ENCODE measurements at places on chromosomes 13 and 19. TPM values are rescaled to one million over a fixed set of nuclear protein-coding genes. Genes with fewer than 3 reads are reported as not detected.

Gene HCST
- 1.3 TPM for total RNA-seq

Gene GJB2
- 17.0 TPM for total RNA-seq

- peak overlapping the region; percentile 30 for H3K4me3 ChIP-seq
- H3K4me1 ChIP-seq = peaks cover 40% of the 10 kb centered on the region
- DNase-seq = no peak
- H3K36me3 ChIP-seq = peaks cover 12% of the 10 kb centered on the region
Measured at GRCh38 chr13:74026753-74027152, 107.5 kb downstream of the KLF12 start.

DNA sequence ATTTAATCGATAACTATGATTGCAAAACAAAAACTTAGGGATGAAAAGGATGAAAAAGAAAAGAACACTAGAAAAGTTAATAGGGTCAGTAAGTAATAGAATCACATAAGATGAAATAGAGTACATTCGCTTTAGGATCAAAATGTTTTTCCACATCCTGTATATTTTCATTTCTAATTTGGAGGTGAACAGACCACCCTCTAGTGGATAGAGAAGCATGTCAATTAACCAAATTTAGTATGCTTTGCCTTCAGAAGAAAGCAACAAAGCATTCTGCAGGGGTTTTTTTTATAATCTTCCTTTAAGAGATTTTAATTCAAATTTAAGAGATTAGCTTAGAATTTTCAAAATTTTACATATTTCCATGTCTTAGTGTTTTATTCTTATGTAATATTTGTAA lies 611.0 kb upstream of the SGCG start:
- no peak overlapping the region for H3K4me3 ChIP-seq
- H3K36me3 ChIP-seq = no peaks in the 10 kb centered on the region
- no peak for DNase-seq
- H3K27ac ChIP-seq = no peak overlapping the region
- H3K27me3 ChIP-seq = no peaks in the 10 kb centered on the region

DNA sequence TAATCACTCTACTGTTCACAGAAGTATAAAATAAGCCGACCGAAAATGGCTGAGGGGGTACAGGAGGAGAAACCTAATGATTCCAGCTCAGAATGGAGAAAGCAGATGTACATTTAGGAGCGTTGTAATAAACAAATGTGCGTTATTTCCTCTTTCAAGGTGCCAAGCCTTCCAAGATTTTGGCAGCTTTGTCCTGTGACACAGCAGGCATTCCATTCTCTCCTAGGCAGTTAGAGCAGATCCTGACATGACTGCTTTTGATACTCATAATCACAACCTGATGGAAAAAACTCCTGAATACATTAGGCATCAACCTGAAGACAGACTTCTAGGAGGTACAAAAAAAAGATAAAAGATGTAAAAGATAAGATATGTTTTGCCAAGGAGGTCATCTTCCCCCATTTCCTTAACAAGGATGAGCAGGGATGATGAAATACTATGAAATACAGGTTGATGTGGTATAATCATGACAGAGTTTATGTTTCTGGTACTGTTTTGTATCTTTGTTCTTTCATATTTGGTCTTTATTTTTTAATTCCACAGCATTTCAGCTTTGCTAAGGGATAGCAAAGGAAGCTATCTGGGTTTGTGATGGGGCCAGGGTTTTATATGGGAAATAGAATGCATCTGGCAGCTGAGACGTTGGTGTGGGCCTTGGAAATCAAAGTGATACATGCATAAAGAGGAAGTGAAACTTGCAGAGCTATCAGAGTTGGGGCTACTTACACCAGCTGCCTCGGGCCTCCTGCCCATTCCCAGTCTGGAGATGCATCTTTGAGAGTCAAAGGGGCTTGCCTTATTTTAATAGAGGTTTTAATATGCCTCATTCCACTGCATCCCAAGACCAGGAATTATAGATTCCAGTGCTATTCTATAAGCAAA lies 222.5 kb downstream of the OXGR1 start:
- no peak overlapping the region for H3K4me3 ChIP-seq
- H3K27me3 ChIP-seq = no peaks in the 10 kb centered on the region
- peaks cover 20% of the 10 kb centered on the region for H3K4me1 ChIP-seq
- H3K36me3 ChIP-seq = no peaks in the 10 kb centered on the region
- peak overlapping the region; percentile 77 for H3K27ac ChIP-seq
- no peak for DNase-seq

Gene ATP5F1D
- 197 TPM for total RNA-seq

DNA sequence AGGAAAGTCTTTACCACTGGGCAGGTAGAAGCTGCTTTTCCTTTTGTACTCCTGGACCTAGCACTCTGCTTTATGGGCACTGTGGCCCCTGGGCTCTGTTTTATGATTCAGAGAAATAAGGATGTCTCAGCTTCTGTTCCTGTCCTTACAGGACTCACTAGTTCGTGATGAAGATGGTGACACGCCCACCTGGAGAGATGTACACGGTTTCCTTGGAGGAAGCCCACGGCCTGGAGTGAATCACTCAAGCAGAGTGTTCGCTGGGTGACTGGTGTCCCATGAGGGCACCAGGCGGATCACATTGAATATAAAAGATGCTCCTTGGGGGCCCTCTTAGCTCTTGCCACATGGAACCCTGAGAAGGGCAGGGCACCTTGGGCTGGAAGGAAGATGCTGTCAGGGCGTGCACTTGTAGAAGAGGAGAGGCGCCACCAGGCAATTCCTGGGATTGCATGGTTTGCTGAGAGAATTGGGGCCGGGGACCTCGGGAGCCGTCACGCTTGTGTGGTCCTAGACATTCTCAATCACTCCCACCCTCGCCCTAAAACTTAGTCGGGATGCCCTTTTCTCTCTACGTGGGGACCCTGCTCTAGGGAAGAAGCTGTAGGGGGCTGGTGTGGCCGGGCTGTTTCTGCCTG lies 202.6 kb downstream of the TSHZ3 start:
- no peak overlapping the region for H3K4me3 ChIP-seq
- H3K36me3 ChIP-seq = no peaks in the 10 kb centered on the region
- DNase-seq = no peak
- H3K27me3 ChIP-seq = peaks cover 11% of the 10 kb centered on the region

DNA sequence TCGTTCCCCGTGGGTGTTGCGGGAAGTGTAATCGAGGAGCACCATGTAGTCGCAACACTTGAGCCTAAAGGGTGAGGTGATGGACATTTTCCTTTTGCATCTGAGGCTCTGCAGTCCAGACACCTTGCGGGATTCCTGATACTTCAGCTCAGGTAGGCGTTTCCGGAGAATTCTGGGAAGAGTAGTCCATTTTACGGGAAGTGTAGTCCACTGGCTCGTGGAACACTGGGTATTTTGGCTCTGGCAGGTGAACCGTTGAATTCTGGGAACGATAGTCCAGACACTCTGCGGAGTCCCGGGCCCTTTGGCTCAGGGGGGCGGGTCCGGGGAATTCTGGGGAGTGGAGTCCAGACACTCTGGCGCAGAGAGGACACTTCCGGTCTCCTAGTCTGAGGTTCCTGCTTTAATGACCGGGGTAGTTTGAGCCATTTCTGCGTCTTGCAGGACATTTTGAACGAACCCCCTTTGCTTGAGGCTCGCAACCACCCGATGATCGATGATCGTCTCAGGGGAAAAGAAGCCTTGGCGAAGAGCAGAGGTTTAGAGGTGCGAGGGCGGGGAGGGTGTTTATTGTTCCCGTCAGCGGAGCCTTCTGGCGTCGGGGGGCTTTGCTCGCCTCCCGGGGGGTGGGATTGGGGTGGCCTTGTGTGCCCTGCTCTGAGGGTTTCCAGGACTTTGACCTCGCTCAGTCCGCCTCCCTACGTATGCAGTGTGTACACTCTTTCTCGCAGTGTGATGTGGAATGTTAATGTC lies at the start of gene ZNF223:
Gene ZNF223 (plus strand): TSS at position 387 of the 753 bp plus-strand sequence. CDS start 3,141 bp downstream, outside the sequence.
- peaks cover 20% of the 10 kb centered on the region for H3K27me3 ChIP-seq
- H3K36me3 ChIP-seq = peaks cover 20% of the 10 kb centered on the region
- H3K4me1 ChIP-seq = peaks cover 12% of the 10 kb centered on the region
- peak; percentile 90 for DNase-seq

GRCh38 chr19:4671185-4671851 lies 1.2 kb upstream of the MYDGF start:
- peak overlapping the region; percentile 2 for H3K27ac ChIP-seq
- H3K4me3 ChIP-seq = peak overlapping the region; percentile 48
- DNase-seq = no peak
- H3K4me1 ChIP-seq = peaks cover 8% of the 10 kb centered on the region
- H3K27me3 ChIP-seq = no peaks in the 10 kb centered on the region
- peaks cover 5% of the 10 kb centered on the region for H3K36me3 ChIP-seq

Gene MBD3L2B
- not detected for total RNA-seq

GRCh38 chr13:40126306-40127085 lies 471.0 kb downstream of the COG6 start:
- H3K27ac ChIP-seq = no peak overlapping the region
- H3K27me3 ChIP-seq = peaks cover 3% of the 10 kb centered on the region
- no peak for DNase-seq

Gene APOE
- total RNA-seq = 168 TPM

- peaks cover 100% of the 10 kb centered on the region for H3K27me3 ChIP-seq
- H3K36me3 ChIP-seq = no peaks in the 10 kb centered on the region
- H3K27ac ChIP-seq = no peak overlapping the region
- no peak for DNase-seq
- no peak overlapping the region for H3K4me3 ChIP-seq
- peaks cover 27% of the 10 kb centered on the region for H3K4me1 ChIP-seq
Measured at GRCh38 chr19:13018035-13018914, 23.0 kb downstream of the NFIX start.

GRCh38 chr13:45564133-45564776 lies 51.3 kb downstream of the ERICH6B start:
- no peaks in the 10 kb centered on the region for H3K36me3 ChIP-seq
- no peak overlapping the region for H3K4me3 ChIP-seq
- peaks cover 8% of the 10 kb centered on the region for H3K27me3 ChIP-seq
- no peak overlapping the region for H3K27ac ChIP-seq
- no peaks in the 10 kb centered on the region for H3K4me1 ChIP-seq

GRCh38 chr13:43773602-43774001 lies 13.2 kb downstream of the ENOX1 start:
- H3K27ac ChIP-seq = no peak overlapping the region
- H3K4me1 ChIP-seq = peaks cover 4% of the 10 kb centered on the region
- no peak overlapping the region for H3K4me3 ChIP-seq
- no peak for DNase-seq
- H3K27me3 ChIP-seq = no peaks in the 10 kb centered on the region

DNA sequence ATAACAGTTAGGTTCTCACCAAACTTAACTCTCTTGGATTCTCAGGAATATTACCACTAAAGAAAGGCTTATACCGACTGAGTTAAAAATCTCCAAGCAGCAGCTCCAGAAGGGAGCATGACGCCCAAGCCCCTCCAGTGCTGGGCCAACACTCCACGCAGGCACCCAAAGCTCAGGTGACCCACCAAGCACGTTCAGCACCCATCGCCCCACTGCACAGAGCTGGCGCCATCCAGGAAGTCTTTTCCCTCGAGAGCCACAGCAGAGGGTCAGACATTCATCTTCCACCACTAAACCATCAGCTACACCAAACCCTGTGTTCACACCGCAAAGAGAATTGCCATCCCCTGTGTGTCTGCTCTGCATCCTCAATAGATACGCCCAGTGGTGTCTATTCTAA lies 65.7 kb downstream of the SOX1 start:
- DNase-seq = peak; percentile 24
- H3K36me3 ChIP-seq = no peaks in the 10 kb centered on the region
- peaks cover 68% of the 10 kb centered on the region for H3K27me3 ChIP-seq
- H3K27ac ChIP-seq = no peak overlapping the region
- H3K4me1 ChIP-seq = no peaks in the 10 kb centered on the region

- no peaks in the 10 kb centered on the region for H3K4me1 ChIP-seq
- no peak overlapping the region for H3K27ac ChIP-seq
- no peak for DNase-seq
- peaks cover 31% of the 10 kb centered on the region for H3K36me3 ChIP-seq
- H3K4me3 ChIP-seq = no peak overlapping the region
Measured at GRCh38 chr13:46782691-46783090, 14.3 kb downstream of the ESD start.

- no peak overlapping the region for H3K4me3 ChIP-seq
- H3K4me1 ChIP-seq = no peaks in the 10 kb centered on the region
- DNase-seq = no peak
Measured at GRCh38 chr13:31138515-31138914, 23.2 kb downstream of the HSPH1 start.

Gene AZU1
- total RNA-seq = 0.41 TPM

Gene CATSPERD
- 0.41 TPM for total RNA-seq

Gene GNG7
- 12.2 TPM for total RNA-seq

DNA sequence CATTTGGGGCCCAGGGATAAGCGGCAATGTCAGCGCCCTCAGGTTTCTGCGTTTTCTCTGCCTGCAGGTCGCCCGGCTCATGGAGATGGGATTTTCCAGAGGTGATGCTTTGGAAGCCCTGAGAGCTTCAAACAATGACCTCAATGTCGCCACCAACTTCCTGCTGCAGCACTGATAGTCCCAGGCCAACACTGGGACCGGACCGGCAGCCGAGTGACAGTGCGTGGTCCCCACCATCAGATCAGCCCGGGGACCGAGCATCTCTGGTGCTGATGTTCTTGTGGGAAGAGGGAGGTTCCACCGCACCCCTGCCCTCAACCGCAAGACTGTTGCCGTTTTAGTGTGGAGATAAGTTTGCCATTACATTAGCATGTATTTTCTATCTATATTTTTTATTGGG lies 78.0 kb upstream of the GPR183 start:
- H3K27me3 ChIP-seq = no peaks in the 10 kb centered on the region
- H3K4me1 ChIP-seq = peaks cover 12% of the 10 kb centered on the region
- no peak for DNase-seq

DNA sequence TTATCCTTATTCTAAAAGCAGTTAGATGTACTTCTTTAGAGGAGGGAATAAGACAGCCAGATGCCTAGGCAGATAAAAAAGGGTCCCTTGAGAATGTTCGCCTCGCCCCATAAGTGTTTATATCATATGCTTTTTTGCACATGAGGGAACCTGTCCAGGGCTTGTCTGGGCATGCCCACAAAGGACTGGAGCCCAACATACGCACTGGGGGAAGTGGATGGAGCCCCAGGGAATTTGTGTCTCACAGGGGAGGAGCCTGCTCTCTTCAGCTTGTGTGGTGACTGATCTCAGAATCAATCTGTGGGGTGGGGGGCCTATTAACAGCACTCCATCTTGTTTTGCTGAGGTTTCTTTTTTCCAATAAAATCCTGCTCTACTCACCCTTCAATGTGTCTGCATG lies 22.6 kb downstream of the MED4 start:
- peaks cover 82% of the 10 kb centered on the region for H3K36me3 ChIP-seq
- no peak for DNase-seq
- no peak overlapping the region for H3K4me3 ChIP-seq
- H3K27ac ChIP-seq = peak overlapping the region; percentile 50
- no peaks in the 10 kb centered on the region for H3K4me1 ChIP-seq
- no peaks in the 10 kb centered on the region for H3K27me3 ChIP-seq

GRCh38 chr13:38045278-38046048 lies 175.9 kb upstream of the TRPC4 start:
- DNase-seq = no peak
- no peaks in the 10 kb centered on the region for H3K27me3 ChIP-seq
- no peak overlapping the region for H3K4me3 ChIP-seq
- no peak overlapping the region for H3K27ac ChIP-seq

- no peak for DNase-seq
- H3K4me1 ChIP-seq = no peaks in the 10 kb centered on the region
- no peak overlapping the region for H3K4me3 ChIP-seq
- H3K27ac ChIP-seq = no peak overlapping the region
Measured at GRCh38 chr13:107836685-107837084, 378.7 kb downstream of the LIG4 start.
